Immature natural killer cell (primary cell): ENCODE measurements at places on chromosomes 1 and 21. TPM values are rescaled to one million over a fixed set of nuclear protein-coding genes. Genes with fewer than 3 reads are reported as not detected.

IFI44 gene
- 14.3 TPM for polyA plus RNA-seq

NPHS2 gene
- polyA plus RNA-seq: not detected

TSPAN2 gene
- polyA plus RNA-seq: 80.1 TPM

CELA2A gene
- polyA plus RNA-seq: not detected

CFAP57 gene
- not detected for polyA plus RNA-seq

AMPD1 gene
- polyA plus RNA-seq: not detected

MNDA gene
- 8.8 TPM for polyA plus RNA-seq

TMEM200B gene
- polyA plus RNA-seq: not detected

EPHA8 gene
- not detected for polyA plus RNA-seq

FNDC5 gene
- not detected for polyA plus RNA-seq

LEFTY1 gene
- not detected for polyA plus RNA-seq

RHD gene
- 0.26 TPM for polyA plus RNA-seq

SLC25A34 gene
- polyA plus RNA-seq: not detected

PDC gene
- not detected for polyA plus RNA-seq

PTPRC gene
- 1,000 TPM for polyA plus RNA-seq

MTARC1 gene
- not detected for polyA plus RNA-seq

AMY1B gene
- polyA plus RNA-seq: not detected

FCGR3A gene
- polyA plus RNA-seq: 1,471 TPM

BRINP2 gene
- not detected for polyA plus RNA-seq

SLC35D1 gene
- polyA plus RNA-seq: 3.7 TPM

PPIE gene
- polyA plus RNA-seq: 133 TPM

FCRLB gene
- 6.7 TPM for polyA plus RNA-seq

KRTCAP2 gene
- 396 TPM for polyA plus RNA-seq

ADAMTSL4 gene
- polyA plus RNA-seq: not detected

LENEP gene
- polyA plus RNA-seq: not detected

LRP8 gene
- polyA plus RNA-seq: 3.4 TPM

BCAR3 gene
- 0.43 TPM for polyA plus RNA-seq

PRUNE1 gene
- 40.1 TPM for polyA plus RNA-seq

CELA3A gene
- polyA plus RNA-seq: not detected

CNKSR1 gene
- not detected for polyA plus RNA-seq

PRAMEF13 gene
- not detected for polyA plus RNA-seq
